ENCODE measurements at places on chromosomes 6 and 20.

DNA sequence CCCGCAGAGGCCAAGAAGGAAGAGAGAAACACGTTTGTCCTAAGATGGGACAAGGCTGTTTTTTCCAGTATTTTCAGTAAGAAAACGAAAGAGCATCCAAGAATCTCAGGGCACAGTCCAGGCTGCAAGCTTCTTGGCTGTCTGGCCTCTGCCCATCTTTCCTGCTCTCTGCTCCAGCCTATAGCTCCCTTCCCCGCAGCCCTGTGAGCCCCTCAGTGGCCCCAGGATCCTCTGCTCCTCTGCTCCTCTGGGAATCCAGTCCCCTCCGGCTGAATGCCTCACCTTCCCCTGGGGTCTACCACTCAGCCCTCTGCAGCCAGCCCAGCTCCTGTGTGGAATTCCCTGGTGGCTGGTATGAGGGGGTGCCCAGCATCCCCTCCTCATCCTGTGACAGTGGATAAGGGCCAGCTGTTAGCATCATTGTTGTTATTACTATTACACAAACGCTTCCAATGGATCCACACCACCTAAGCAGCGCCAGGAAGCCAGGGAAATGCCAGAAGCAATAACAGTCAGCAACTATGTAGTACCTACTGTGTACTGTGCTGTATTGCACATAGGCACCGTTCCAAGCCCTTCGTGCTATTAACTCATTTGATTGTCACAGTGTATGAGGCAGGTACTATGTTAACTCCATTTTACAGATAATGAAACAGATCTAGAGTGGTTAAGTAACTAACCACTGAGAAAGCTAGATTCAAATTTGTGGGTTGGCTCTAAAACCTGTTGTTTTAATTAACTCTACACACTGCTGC lies 60.3 kb upstream of the PTPN1 start:
- DNase-seq, result no peak

DNA sequence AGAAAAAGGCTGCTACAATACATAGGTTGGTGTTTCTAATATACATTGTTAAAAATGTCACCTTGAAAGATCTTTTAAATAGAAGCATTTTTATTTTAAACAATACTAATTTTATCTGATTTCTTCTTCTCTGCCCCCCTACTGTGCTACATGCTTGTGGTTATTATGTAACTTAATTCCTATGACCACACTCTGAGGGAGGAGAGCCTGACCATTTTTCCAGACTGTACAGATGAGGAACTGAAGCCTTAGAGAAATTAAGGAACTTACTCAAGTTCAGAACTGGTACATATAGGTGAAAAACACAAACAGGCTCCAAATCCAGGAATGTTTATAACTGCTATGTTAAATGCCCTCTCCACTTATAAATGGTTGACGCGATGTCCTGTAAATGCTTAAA lies 43.4 kb upstream of the ARHGAP18 start:
- no peak for DNase-seq

DNA sequence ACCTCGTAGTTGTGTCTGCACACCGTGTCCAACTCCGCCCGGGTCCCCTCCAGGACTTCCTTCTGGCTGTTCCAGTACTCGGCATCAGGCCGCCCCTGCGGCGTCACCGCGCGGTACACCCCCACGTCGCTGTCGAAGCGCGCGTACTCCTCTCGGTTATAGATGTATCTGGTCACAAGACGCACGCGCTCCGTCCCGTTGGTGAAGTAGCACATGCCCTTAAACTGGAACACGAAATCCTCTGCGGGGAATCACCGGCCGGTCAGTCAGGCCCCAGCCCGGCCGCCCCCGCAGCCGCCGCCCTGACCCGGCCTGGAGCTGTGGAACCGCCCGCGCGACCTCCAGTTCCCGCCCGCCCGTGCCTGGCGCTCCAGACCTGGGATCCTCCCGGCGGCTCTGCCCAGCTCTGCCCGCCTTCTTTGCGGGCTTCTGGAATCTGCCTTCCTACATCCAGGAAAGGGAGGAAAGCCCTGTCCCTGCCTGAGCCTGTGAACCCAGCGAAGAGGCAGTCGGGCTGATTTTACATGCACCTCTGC lies 1.6 kb downstream of the HLA-DQB1 start:
- DNase-seq, result no peak

DNA sequence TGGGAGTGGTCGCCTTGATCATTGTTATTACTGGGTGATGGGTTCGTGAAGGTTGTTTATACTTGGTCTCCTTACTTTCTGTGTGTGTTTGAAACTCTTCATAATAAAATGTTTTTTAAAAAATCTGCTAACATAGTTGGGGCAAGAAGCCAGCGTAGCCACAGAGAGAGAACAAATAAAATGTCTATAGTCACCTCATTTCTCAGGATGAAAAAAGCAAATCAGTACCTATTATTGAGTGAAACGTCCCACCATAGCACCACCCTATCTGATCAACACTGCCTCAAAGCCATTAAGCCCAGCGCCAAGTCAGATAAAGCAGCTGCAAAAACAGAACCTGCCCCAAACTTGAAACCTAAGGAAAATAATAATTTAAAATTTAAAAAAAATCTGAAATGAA lies 89.7 kb upstream of the TAB2 start:
- no peak for DNase-seq
